GM04503 (cell line): ENCODE measurements at places on chromosomes 6 and 20.

- DNase-seq, result peak; percentile 76
Observed at GRCh38 chr6:8082954-8083858, 19.0 kb upstream of the BLOC1S5 start.

DNA sequence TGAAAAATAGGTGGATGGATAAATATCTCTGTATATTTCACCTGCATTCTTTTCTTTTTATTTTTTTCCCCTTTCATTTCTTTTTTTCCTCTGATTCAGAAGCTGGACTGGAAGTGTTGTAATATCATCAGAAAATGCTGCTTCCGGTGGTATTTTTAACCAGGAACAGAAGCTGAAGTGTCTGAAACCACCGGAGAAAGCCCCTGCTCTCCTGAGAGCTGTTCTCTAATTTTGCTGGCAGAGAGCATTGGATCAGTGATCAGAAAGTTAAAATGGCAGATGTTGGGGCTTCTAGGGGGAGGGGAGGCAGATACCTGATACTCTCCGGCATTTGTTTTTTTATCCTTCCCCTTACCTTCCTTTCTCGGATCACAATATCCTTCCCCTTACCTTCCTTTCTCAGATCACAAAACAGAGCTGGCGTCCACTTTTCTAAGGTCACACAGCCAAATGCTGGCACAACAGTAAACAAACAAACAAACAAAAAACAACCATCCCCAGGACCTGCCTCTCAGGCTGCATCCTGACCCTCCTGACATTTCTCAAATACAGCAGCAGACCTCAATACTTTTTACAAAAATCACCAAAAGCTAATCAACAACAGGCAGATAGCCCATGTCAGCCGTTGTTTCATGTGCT lies 143.2 kb upstream of the ZNF217 start:
- no peak for DNase-seq

GRCh38 chr20:25294459-25295385 lies 46.8 kb downstream of the PYGB start:
- no peak for DNase-seq

DNA sequence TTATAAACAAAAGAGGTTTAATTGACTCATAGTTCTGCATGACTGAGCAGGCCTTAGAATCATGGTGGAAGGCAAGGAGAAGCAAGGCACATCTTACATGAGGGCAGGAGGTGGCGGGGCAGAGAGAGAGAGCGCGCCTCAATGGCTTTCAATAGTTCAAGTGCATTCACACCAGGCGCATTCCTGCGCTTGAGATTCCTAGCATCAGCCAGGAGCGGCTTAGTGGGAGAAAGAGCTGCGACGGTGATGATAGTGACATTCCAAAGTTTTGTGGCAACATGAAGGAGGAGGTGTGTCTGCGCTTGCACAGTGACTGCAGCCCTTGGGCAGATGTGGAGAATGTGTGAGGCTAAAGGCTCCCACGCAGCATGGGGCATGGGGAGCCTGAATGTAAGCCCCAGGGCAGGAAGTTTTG lies 25.0 kb upstream of the EMILIN3 start:
- no peak for DNase-seq

GRCh38 chr6:102216232-102216631 lies 822.7 kb downstream of the GRIK2 start:
- DNase-seq, result no peak

DNA sequence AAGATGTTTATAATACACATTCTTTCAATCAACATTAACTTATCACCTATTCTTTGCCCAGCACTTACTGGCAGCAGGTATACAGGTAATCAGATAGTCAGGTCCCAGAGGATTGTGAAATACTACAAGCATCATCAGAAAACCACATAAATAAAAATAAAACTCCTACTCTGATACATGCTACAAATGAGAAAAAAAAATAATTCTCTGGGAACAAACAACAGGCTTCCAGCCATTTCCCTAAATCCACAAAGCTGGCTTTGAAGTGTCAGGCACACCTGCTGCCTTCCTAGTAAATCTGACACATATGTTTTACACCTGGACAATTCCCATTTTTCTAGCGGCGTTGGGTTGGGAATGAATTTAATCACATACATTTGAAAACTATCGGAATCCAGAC lies 384.5 kb upstream of the CDH4 start:
- no peak for DNase-seq

DNA sequence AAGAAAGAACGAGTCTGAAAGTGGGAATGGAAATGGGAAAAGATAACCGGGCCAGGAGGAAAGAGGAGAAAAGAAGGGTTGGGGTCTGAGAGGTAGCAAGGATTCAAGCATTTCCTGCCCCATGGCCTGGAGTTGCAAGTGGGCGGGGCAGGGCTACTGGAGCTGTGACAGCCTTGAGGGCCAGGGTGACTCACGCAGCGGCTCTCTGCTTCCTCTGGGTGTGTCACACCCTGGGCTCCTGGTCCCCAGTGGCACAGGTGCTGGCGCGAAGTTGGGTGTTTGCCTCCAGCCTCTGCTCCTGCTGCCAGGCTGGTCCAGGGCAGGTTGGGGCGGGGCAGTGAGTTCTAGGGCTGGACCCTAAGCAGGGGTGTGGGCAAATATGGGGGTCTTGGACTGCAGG lies 3.3 kb upstream of the ULBP3 start:
- DNase-seq, result no peak

DNA sequence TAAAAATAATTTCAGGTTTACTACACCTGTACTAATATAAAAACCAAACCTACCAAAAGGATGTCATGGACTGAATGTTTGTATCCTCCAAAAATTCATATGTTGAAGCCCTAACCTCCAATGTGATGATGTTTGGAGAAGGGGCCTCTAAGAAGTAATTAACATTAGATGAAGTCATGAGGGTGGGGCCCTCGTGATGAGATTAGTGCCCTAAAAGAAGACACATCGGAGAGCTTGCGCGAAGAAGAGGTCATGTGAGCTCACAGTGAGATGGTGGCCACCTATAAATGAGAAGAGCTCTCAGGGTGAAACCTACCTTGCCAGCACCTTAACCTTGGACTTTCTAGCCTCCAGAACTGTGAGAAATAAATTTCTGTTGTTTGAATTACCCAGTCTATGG lies 20.8 kb downstream of the TULP4 start:
- DNase-seq, result no peak

DNA sequence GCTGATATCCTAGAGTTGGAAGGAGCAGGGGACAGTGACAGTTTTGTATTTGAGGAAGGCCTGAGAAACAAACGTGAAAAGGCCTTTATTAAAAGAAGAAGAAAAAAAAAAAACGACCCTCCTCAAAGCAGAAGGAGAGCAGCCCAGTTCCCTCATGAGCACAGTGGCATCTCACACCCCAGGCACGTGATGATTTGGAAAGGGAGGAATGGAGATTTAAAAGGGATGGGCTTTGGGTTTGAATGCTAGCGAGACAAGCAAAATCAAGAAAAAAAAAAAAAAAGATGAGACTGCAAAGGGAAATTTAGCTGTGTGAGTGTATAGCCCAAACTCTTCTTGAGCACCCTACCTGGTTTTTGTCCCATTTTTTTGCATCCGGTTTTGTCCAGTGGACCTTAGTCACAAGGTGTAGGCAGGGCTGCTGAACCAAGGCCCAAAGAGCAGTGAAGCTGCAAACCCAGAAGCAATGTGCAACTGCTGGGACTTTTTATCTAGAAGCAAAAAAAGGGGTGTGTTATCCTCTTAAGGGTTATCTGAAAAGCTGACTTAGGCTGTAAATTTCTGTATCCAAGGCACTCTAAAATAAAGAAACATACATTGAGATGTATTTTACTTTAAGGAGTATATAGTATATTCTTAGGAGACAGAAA lies 54.5 kb upstream of the RREB1 start:
- no peak for DNase-seq

DNA sequence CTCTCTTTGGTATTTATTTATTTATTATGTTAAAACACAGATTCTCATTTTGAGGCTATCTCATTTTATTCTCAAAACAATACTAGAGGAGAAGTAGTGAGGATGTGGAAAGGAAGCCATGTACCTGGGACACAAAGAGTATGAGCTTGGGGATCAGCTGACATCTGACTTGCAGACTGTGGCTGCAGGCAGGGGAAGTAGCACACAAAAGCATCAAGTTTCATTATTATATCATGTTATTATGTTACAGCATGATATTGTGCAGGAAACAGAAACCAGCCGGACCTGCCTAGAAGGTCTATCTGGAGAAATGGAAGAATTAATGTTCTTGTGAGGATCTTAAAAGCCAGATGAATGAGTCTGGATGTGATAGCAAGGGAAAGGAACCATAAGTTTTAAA lies 248.2 kb downstream of the KHDC1L start:
- DNase-seq, result no peak

DNA sequence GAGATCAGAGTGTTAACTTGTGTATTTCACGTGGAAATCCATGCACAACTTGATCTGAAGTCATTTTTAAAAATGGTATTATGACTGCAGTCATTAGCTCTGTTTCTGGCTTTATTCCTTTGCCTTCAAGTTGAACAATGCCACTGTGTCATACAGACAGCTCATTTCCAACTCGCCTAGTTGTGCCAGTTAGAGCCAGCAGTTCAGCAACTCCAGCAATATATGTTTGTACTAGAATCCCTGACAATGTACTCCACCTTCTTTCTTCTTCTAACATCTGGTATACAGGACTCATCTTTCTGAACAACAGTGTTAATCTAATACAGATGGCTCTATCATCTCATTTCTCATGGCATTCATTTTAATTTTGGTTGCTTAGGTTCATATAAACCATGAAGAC lies 418.3 kb upstream of the POU3F2 start:
- DNase-seq, result no peak

DNA sequence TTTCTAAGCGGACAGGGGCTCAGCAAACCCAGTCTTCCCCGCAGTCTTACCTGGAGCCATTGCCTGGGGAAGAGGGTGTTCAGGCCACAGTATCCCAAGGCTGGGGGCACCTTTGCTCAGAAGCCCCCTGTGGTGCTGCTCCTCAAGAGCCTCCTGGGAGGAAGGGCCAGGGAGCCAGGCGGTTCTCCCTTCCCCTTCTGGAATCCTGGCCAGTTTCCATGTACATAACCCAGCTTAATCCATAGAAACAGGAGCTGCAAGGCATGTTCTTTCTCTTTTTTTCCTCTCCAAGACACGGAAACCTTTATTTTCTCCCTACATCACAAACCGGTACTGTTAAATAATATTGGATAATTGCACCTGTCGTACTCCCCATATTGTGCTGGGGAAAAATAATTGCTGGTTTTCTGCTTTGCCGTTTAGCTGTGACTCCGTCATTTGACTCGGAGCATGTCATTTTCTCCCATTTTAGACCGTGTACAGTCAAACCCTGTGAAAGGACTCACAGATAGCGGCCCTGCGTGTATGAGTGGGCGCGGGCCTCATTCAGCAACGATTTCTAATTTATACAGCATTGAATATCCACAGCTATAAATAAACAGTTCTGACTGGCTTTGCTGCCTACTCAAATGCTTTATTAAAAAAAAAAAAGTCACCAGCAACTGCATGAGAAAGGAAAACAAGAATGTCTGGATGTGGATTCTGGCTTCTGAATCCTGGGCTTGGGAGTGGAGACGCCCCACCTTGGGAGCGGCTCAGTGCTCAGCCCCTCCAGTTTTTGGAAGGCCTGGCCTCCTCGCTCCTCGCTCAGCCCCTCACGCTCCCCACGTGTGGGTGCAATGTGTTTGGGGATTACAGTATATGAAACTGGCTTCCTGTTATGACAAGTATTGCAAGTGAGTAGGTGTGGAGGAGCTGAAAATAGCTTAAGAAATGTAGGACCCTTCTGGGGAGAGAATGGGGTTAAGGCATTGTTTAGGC lies 67.3 kb downstream of the ADTRP start:
- no peak for DNase-seq

GRCh38 chr6:112215488-112216284 lies 38.7 kb downstream of the LAMA4 start:
- no peak for DNase-seq

DNA sequence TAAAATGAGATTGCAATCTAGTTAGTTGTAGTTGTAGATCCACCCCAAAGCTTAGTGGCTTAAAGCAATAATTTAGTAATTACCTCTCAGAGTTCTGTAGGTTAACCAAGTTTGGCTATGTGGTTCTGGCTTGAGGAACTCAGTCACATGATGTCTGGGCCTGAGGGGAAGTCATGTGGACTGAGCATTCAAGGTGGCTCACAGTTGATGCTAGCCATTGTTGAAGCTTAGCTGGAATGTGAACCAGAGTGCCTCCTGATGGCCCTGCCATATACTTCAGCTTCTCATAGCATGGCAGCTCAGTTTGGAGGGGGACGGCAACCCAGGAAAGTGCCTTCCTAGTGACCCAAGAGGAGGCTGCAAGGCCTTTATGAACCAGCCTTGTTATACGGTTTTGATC lies 263.2 kb upstream of the RNF217 start:
- no peak for DNase-seq

GRCh38 chr20:60700728-60701127 lies 551.3 kb upstream of the CDH4 start:
- DNase-seq, result no peak

GRCh38 chr6:136549300-136550044 lies 750 bp downstream of the MAP7 start:
- no peak for DNase-seq

- no peak for DNase-seq
Observed at GRCh38 chr6:105014954-105015353, 58.0 kb downstream of the LIN28B start.

GRCh38 chr6:40011844-40012243 lies 77.6 kb upstream of the MOCS1 start:
- no peak for DNase-seq

DNA sequence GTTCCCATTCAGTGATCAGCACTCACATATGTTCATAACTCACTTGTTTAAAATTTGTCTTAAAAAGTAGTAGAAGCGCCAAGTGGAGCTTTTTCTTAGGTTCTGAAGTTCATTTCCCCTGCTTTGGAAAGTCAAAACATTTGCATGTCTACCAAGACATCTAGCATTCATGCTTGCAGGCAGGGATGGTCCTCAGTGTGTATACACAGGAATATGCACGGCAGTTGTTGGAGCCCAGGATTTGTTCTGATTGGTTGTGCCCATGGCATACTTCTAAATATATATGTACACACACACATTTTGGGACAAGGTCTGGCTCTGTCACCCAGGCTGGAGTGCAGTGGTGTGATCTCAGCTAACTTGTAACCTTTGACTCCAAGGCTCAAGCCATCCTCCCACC lies 2.4 kb upstream of the GPX6 start:
- DNase-seq, result no peak

GRCh38 chr20:63657260-63657936 lies 714 bp upstream of the RTEL1 start:
- DNase-seq, result no peak

- DNase-seq, result no peak
Observed at GRCh38 chr6:157185986-157186385, 137.3 kb downstream of the TMEM242 start.

- no peak for DNase-seq
Observed at GRCh38 chr6:138682704-138683527, 90.7 kb upstream of the CCDC28A start.

DNA sequence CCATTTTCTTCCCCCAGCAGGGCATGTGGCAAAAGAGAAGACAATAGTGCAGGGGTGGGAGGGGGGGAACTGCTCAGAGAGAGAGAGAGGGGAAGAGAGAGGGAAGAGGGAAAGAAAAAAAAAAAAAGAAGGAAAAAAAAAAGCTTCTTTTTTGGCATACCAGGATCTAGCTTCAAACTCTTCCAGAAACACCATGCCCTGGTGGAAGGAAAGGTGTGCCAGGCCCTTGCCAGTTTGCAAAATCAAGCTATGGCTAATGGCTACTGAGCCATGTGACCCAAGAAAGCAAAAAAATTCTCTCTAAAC lies 326 bp downstream of the ZMYND8 start:
- no peak for DNase-seq

GRCh38 chr6:47581591-47581990 lies 104.0 kb downstream of the CD2AP start:
- DNase-seq, result no peak
